DMS153 (cell line): ENCODE measurements at places on chromosomes 6 and 20.

DNA sequence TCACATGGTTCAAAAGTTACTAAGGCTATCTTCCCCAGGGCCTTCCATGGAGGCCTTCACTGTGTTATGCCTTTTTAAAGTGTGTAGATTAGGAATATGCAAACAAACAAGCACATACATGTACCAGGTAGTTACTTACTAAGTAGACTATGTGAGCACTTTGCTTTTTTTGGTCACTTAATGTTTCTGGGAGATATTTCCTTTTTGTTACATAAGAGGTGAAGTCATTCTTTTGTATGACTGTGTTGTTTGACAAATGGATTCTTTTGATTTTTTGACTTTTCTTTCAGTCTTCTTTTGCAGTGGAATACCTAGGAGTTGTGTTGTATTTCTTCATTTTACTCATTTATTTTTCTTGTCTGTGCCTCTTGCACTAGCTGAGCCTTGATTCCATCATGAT is 39.6 kb upstream of the BCAS1 start:
- no peak for DNase-seq

DNA sequence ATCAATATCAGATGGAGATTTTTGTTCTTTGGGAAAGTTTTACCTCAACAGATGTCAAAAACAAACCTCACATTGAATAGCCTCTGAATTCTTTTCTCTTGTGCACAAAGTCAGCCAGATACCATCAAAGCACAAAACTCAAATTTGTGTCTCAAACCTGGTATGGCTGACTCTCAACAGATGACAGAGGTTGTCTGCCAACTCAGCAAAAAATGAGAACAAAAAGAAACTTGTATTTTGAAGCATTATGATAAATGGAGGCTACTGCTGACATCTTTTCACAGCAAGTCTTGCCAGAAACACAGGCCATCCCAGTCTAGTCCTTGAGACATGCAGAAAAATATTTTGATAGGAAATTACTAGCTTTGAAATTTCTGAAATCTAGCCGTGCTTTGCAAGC is 79.8 kb downstream of the KIF16B start:
- no peak for DNase-seq

- DNase-seq: no peak
Observed at GRCh38 chr6:156850353-156850752, 73.2 kb downstream of the ARID1B start.

GRCh38 chr6:15384901-15385300 is 139.0 kb downstream of the JARID2 start:
- peak; percentile 54 for DNase-seq

GRCh38 chr6:2127484-2127911 is 117.9 kb downstream of the GMDS start:
- DNase-seq: no peak

DNA sequence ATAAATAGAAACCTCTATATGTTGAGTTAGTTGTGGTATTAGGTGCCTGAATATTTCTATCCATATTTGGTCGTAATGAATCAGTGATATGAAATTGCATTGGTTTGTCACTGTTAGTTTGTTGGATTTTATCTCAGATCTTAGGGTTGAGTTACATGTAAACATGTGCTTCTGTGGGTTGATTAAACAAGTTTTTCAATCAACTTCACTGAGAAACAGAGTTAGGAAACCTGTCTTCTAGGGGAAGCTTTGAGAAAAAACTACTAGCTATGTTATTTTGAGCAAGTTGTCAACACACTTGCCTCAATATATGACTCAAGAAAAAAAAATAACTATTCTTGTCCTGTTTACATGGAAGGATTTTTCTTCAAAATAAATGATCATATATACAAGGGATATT is 14.8 kb upstream of the ADGB start:
- DNase-seq: no peak

- peak; percentile 58 for DNase-seq
Observed at GRCh38 chr6:139925894-139926641, 551.6 kb upstream of the CITED2 start.
